ENCODE measurements at places on chromosomes 11 and 22.
A peak's percentile ranks its signal among the peaks of the same experiment; 100 is the strongest.

GRCh38 chr11:5696210-5696609 lies 6.6 kb downstream of the TRIM22 start:
- DNase-seq: no peak

GRCh38 chr11:34280945-34281872 lies 76.6 kb downstream of the ABTB2 start:
- DNase-seq: no peak

DNA sequence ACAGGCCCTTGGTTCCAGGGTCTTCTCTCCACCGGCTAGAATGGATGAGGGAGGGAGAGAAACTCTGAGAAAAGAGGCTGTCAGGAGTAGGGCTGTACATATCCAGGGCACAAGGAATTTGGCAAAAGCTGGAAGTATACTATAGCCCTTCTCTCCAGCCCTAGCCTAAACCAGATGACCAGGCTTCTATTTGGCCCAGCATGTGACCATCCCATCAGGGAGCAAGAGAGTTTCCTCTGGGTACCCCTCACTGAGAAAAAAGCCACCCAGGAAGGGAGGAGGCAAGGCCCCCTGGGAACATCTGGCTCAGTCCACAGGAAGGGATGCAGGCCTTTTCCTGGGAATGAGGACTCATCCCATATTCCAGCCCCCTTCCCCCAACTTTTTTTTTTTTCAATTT lies 8.3 kb downstream of the CD44 start:
- no peak for DNase-seq

GRCh38 chr11:133903056-133903455 lies 53.7 kb downstream of the IGSF9B start:
- no peak for DNase-seq

DNA sequence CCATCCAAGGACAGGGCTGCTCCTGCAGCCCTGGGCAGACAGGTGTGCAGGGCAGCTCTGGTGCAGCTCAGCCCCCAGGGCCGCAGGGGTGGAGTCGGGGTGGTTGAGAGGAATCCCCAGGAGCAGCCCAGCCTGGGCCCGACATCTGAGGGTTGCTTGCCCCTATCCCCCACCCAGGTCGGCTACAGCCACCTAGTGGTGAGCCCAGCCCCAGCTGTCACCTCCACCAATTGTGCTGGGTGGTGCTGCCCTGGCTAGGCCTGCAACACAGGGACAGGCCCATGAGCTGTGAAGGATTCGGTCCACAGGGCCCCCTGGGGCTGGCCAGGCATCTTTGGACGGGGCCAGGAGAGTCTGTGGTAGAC lies 29.6 kb downstream of the RTN4R start:
- DNase-seq: peak; percentile 59

Measured in lung (tissue), 17 donors.